ENCODE measurements at places on chromosomes 7 and 10. TPM values are rescaled to one million over a fixed set of nuclear protein-coding genes. Genes with fewer than 3 reads are reported as not detected.

Gene ARHGEF5
- total RNA-seq: 2.7 TPM

- peak overlapping the region; percentile 98 for H3K27ac ChIP-seq
- no peak for DNase-seq
- H3K36me3 ChIP-seq: peaks cover 18% of the 10 kb centered on the region
- peaks cover 45% of the 10 kb centered on the region for H3K4me1 ChIP-seq
- no peaks in the 10 kb centered on the region for H3K27me3 ChIP-seq
These were observed 1.4 kb downstream of the GARS1 start for GRCh38 chr7:30596014-30596641.

DNA sequence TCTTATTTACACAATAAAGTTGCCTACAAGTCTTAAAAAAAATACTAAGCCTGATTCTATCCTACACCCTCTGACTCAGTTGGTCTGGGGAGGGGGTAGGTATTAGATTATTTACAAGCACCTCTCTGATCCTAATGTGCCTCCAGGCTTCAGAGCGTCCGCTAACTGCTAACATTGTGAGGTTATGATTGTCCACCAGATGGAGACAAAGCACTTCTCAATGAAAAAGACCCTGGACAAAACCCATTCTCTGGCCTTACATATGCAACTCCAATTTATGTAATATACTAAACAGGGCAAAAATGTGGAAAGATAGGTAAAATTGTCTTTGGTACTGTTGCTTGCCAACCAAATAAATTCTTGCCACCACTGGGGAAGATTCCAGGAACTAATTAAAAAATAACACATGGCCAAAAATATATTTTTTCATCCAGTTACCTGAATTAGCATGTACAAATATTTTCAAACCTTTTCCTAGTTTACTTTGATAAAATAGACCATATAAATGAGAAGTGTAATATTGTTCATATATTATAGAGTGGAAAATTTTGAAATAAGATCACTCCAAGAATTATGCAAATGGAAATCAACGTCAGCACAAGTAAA, 92.4 kb downstream of the KIF20B start:
- no peaks in the 10 kb centered on the region for H3K4me1 ChIP-seq

DNA sequence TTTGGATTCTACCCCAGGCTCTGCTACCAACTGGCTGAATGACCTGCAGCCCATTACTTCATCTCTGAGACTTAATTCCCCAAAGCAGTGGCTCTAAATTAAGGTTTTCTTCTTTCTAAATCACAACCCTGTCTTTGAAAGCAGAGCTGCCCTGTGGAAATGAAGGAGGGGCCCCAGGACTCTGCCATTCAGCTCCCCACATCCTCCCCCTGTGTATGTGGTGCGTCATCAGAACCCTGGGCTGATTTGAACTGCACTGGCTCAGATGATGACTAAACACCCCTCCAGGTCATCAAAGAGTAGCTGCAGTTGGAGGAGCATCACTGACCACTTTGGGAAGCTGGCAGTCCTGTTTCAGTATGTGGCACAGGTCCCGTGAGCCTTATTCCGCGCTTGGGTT, 46.6 kb downstream of the BPGM start:
- H3K36me3 ChIP-seq: no peaks in the 10 kb centered on the region
- peaks cover 22% of the 10 kb centered on the region for H3K4me1 ChIP-seq

DNA sequence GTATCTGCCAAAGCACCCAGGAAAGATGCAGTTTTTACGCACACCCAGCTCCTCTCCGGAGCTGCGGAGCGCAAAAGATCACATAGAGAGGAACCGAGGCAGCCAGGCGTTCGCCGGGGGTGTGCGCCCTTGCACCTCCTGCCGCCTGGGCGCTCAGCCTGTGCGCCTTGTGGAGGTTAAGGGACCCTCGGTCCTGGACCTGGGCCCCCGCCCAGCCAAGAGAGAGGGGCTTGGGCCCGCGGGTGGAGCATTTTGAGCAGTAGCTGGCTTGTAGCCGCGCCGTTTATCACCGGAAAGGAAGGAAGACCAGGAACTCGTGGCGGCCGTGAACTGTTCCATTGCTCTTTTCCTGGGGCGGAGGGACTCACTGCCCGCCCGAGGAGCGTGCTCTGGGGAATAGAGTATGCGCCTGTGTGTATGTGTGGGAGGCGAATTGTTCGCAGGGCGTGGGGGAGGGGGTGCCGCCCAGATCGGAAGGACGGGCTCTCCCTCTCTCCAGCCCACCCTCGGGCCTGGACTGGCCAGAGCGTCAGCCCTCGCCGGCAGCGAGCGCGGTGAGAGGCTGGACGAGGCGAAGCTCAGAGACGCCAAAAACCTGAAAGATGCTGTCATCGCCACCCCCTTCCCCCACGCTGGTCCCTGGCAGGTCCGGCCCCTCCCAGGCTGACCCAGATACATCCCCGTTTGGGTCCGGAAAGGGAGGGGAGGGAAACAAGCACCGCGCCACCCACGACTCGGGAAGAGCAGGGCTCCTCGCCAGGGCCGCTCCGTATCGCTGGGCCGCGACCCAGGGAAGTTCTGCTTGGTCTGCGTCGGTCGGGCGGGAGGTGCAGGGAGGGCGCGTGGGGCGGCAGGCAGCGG, 1.2 kb upstream of the WNT2 start:
- peaks cover 86% of the 10 kb centered on the region for H3K27me3 ChIP-seq
- H3K27ac ChIP-seq: no peak overlapping the region
- peaks cover 15% of the 10 kb centered on the region for H3K4me1 ChIP-seq
- H3K4me3 ChIP-seq: peak overlapping the region; percentile 93
- peak; percentile 18 for DNase-seq

Data from neural crest cell (in vitro differentiated cells).